ENCODE measurements at places on chromosomes 5 and 9. TPM values are rescaled to one million over a fixed set of nuclear protein-coding genes. Genes with fewer than 3 reads are reported as not detected.

GRK6 gene
- total RNA-seq, result 33.1 TPM

GLE1 gene
- total RNA-seq, result 17.5 TPM

CFAP77 gene
- 3.7 TPM for total RNA-seq

OLFML2A gene
- total RNA-seq, result 18.2 TPM

SPINK7 gene
- not detected for total RNA-seq

SPATA31D4 gene
- not detected for total RNA-seq

Measured in endothelial cell (in vitro differentiated cells).